ENCODE measurements at places on chromosomes 1 and 21. TPM values are rescaled to one million over a fixed set of nuclear protein-coding genes. Genes with fewer than 3 reads are reported as not detected.

Gene CIART
- total RNA-seq = 4.2 TPM

Gene FCRL4
- not detected for total RNA-seq

Gene JAM2
- 0.35 TPM for total RNA-seq

Gene HES4
- 1.9 TPM for total RNA-seq

Gene SH2D2A
- 0.30 TPM for total RNA-seq

Data from smooth muscle cell of the coronary artery (primary cell).